ENCODE measurements at places on chromosomes 2 and 18. TPM values are rescaled to one million over a fixed set of nuclear protein-coding genes. Genes with fewer than 3 reads are reported as not detected.

Gene CACNB4
- total RNA-seq: 14.2 TPM

Gene PLEKHH2
- total RNA-seq: 11.2 TPM

Gene MFSD2B
- total RNA-seq: 0.40 TPM

Gene POTEI
- 1.8 TPM for total RNA-seq

DNA sequence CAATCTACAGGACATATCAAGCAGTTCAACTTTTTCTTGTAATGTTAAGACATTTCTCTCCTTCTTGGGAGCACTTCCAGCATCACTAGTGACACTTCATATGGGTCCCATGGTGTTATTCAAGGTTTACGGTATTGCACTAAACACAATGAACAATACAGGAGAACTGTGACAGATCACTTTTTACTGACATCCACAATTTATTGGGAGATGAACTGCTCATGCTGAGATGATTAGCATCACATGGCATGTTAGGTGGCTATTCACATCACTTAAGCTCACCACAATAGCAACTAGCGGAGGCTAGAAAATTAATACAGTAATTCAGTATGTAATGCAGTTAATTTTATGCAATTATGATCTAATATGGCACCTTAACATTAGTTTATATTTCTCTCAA lies 264.4 kb downstream of the ERBB4 start:
- H3K4me1 ChIP-seq: no peaks in the 10 kb centered on the region
- H3K36me3 ChIP-seq: no peaks in the 10 kb centered on the region
- no peak for DNase-seq

DNA sequence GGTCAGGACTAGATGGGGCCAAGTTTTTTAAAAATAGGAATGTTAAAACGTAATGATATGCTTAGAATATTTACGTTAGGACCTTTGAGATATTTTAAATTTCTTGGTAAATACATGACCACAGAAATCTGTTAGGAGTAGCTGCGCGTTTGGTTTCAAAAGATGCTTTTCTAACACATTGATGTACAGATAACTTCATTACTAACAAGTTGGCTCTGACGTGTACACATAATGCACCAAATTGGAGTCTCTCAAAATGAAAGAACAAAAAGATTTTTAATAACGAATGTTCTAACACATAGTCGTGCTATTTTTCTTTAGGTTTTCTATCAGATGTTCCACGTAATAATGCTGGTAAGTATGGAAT lies 608 bp downstream of the PHOSPHO2 start:
- H3K27me3 ChIP-seq: no peaks in the 10 kb centered on the region
- H3K27ac ChIP-seq: no peak overlapping the region
- no peak for DNase-seq
- H3K4me1 ChIP-seq: peaks cover 10% of the 10 kb centered on the region
- H3K4me3 ChIP-seq: peak overlapping the region; percentile 72
- H3K36me3 ChIP-seq: peaks cover 22% of the 10 kb centered on the region
